ENCODE measurements at places on chromosomes 3 and 15. TPM values are rescaled to one million over a fixed set of nuclear protein-coding genes. Genes with fewer than 3 reads are reported as not detected.
A peak's percentile ranks its signal among the peaks of the same experiment; 100 is the strongest.

GRCh38 chr15:75065851-75066509 lies 42.6 kb downstream of the PPCDC start:
- H3K4me1 ChIP-seq, result peaks cover 3% of the 10 kb centered on the region
- H3K4me3 ChIP-seq, result no peak overlapping the region
- no peaks in the 10 kb centered on the region for H3K36me3 ChIP-seq
- DNase-seq, result peak; percentile 52
- H3K27me3 ChIP-seq, result no peaks in the 10 kb centered on the region
- H3K27ac ChIP-seq, result no peak overlapping the region

- DNase-seq, result no peak
- H3K36me3 ChIP-seq, result no peaks in the 10 kb centered on the region
- peaks cover 3% of the 10 kb centered on the region for H3K4me1 ChIP-seq
Measured at GRCh38 chr15:80967991-80968510, 21.6 kb downstream of the MESD start.

- H3K27ac ChIP-seq, result no peak overlapping the region
- H3K4me1 ChIP-seq, result no peaks in the 10 kb centered on the region
- no peaks in the 10 kb centered on the region for H3K36me3 ChIP-seq
- no peak overlapping the region for H3K4me3 ChIP-seq
- peak; percentile 23 for DNase-seq
Measured at GRCh38 chr15:69127306-69127705, 33.1 kb upstream of the GLCE start.

- no peaks in the 10 kb centered on the region for H3K4me1 ChIP-seq
- no peaks in the 10 kb centered on the region for H3K27me3 ChIP-seq
- H3K4me3 ChIP-seq, result no peak overlapping the region
- H3K36me3 ChIP-seq, result no peaks in the 10 kb centered on the region
- no peak for DNase-seq
Measured at GRCh38 chr3:155423526-155424322, 130.2 kb upstream of the STRIT1 start.

GRCh38 chr3:57546616-57547015 lies 2.5 kb upstream of the DNAH12 start:
- no peak overlapping the region for H3K4me3 ChIP-seq
- H3K36me3 ChIP-seq, result no peaks in the 10 kb centered on the region
- DNase-seq, result no peak
- no peak overlapping the region for H3K27ac ChIP-seq
- H3K27me3 ChIP-seq, result no peaks in the 10 kb centered on the region
- no peaks in the 10 kb centered on the region for H3K4me1 ChIP-seq

GRCh38 chr3:118932822-118933558 lies 101.7 kb downstream of the IGSF11 start:
- no peaks in the 10 kb centered on the region for H3K27me3 ChIP-seq
- H3K27ac ChIP-seq, result no peak overlapping the region
- no peaks in the 10 kb centered on the region for H3K36me3 ChIP-seq

DNA sequence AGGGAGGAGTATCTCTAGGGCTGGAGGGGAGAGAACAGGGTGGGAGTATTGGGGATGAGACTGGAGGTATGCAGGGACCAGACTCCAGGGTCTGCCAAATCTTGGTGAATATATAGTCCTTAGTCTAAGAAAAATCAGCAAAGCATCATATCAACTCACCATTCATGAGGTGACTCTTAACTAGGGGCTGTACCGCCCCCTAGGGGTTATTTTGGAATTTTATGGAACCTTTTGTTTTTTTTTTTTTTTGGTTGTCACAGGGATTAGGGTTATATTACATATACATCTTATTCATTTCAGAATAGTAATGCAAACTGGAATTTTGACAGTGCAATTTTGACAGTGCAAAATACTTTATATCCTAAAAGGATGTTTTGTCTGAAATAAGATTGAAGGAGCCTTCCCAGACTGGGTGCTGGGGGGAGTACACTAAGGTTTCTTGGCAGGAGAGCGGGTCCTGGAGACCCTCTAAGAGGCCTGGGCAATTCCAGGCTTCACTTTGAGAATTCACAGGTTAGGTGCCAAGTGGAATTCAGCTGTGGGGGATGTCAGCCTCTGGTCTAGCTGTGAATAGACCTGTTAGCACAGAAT lies 7.5 kb downstream of the CMTM7 start:
- peak; percentile 77 for DNase-seq
- H3K36me3 ChIP-seq, result no peaks in the 10 kb centered on the region
- H3K27me3 ChIP-seq, result no peaks in the 10 kb centered on the region
- peaks cover 5% of the 10 kb centered on the region for H3K4me1 ChIP-seq
- H3K4me3 ChIP-seq, result no peak overlapping the region

DNA sequence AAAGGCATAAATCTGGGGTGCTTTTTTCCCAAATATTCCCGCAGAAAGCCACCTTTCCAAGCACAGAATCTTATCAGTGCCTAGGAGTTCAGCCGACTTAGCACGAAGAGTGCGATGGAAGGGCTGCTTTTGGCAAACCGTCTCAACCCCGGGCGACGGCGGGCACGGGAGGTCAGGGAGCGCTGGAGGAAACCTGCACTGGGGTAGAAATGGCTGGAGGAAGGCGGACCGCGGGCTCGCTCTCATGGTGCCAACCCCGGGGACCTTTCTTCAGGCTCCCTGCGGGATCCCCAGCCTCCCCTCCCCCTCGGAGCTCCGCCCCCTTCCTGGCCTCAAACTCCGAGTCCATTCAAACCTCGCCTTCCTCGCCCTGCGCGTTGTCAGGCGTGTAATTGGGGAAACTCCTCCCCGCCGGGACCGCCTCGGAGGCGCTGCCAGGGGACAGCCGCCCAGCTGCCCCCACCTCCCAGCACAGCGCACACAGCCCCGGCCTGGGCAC lies at the start of gene GABRG3:
GABRG3 (plus strand) TSS at position 470 of the 499 bp plus-strand sequence.
- H3K4me3 ChIP-seq, result no peak within 1 kb of the TSS
- H3K27ac ChIP-seq, result no peak within 1 kb of the TSS
- no peaks in the 10 kb centered on the region for H3K27me3 ChIP-seq
- peak; percentile 36 for DNase-seq

GRCh38 chr3:132253262-132253878 lies 63.8 kb upstream of the ACP3 start:
- peak; percentile 86 for DNase-seq
- no peak overlapping the region for H3K27ac ChIP-seq
- no peaks in the 10 kb centered on the region for H3K27me3 ChIP-seq
- H3K4me3 ChIP-seq, result no peak overlapping the region
- no peaks in the 10 kb centered on the region for H3K36me3 ChIP-seq

DNA sequence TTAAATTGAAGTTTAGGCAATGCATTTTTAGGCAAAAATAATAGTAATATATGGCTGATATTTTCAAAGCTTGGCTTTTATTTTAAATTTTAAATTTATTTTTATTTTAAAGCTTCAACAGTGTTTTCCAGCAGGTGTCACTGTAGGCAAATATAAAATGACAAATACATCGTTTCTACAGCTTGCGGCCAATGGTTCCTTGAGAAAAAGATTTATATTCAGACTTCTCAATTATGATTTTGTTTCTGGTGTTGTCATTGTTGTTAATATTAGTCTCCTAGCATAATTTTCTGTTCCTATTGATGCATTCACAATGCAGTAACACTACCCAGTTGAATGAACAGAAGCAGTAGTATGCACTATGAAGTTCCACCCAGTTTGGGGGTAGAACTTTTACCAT lies 220.7 kb upstream of the DNAJC19 start:
- no peak overlapping the region for H3K27ac ChIP-seq
- no peak overlapping the region for H3K4me3 ChIP-seq
- H3K36me3 ChIP-seq, result no peaks in the 10 kb centered on the region
- H3K4me1 ChIP-seq, result no peaks in the 10 kb centered on the region

ZNF774 gene
- total RNA-seq, result 1.3 TPM

C3orf22 gene
- not detected for total RNA-seq

LYZL4 gene
- not detected for total RNA-seq

Data from fibroblast of lung (primary cell).